ENCODE measurements at places on chromosomes 16 and 17. TPM values are rescaled to one million over a fixed set of nuclear protein-coding genes. Genes with fewer than 3 reads are reported as not detected.

Gene DHX58
- 9.6 TPM for total RNA-seq

Gene USP7
- 70.2 TPM for total RNA-seq

Gene ICAM2
- 668 TPM for total RNA-seq

Gene ZG16
- not detected for total RNA-seq

Gene HOXB8
- not detected for total RNA-seq

Gene HSF4
- total RNA-seq: 0.95 TPM

Gene LGALS3BP
- 2.3 TPM for total RNA-seq

Gene BLTP2
- total RNA-seq: 190 TPM

Gene ATP2A3
- total RNA-seq: 3.6 TPM

Gene SYT17
- total RNA-seq: 0.49 TPM

Gene CTRB2
- not detected for total RNA-seq

Gene CBFA2T3
- total RNA-seq: not detected

Gene ALDOC
- 53.9 TPM for total RNA-seq

Gene KRT13
- total RNA-seq: not detected

Gene RNF157
- 0.26 TPM for total RNA-seq

Gene TNFRSF17
- total RNA-seq: not detected

Gene PRSS33
- not detected for total RNA-seq

Gene SNAI3
- total RNA-seq: 0.33 TPM
